ENCODE measurements at places on chromosomes 13 and 19.

GRCh38 chr19:13961826-13962698 lies 9.8 kb downstream of the DCAF15 start:
- no peak for DNase-seq

GRCh38 chr13:68440874-68441273 lies 1210.7 kb upstream of the PCDH9 start:
- no peak for DNase-seq

DNA sequence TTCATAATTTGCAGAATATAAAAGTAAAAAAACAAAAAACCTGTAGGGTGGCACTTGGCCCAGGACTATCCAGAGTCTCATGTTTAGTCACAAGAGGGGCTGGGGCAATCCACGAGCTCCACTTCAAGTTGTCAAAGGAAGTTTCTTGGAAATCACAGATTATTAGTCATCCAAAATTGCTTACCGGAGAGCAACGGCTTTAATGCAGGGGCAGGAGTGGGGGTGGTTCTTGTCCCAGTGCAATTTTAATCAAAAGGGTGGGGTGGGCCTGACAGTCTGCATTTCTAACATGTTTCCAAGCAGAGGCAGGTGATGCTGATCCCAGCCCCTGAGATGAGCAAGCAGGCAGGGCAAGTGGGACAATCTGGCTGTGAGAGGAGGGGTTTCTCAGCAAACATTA lies 233.9 kb downstream of the ABCC4 start:
- DNase-seq = no peak

- no peak for DNase-seq
Observed at GRCh38 chr19:7860714-7861618, 13.2 kb downstream of the PRR36 start.

- peak; percentile 61 for DNase-seq
Observed at GRCh38 chr19:11881151-11881800, 6.3 kb upstream of the ZNF69 start.

GRCh38 chr13:37769078-37769477 lies 100.5 kb downstream of the TRPC4 start:
- DNase-seq = peak; percentile 20

DNA sequence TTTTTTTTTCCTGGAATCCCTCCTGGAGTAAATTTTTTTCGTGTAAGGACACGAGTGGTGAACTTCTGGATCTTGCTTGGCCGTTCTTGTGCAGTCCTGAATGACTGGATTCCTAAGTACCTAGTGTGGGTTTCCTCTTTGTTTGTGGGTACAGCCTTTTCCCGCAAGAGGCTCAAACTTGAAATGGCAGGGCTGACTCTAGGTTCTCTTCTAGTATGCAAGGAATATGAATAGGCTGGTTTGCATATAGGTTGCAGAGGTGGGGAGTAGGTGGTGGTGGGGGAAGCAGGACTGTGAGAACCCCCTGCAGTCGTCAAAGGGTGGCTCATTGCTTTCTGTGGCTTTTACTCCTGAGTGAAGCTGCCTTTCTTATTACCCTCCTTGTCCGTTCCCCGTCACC lies 13.6 kb downstream of the UBAC2 start:
- no peak for DNase-seq

DNA sequence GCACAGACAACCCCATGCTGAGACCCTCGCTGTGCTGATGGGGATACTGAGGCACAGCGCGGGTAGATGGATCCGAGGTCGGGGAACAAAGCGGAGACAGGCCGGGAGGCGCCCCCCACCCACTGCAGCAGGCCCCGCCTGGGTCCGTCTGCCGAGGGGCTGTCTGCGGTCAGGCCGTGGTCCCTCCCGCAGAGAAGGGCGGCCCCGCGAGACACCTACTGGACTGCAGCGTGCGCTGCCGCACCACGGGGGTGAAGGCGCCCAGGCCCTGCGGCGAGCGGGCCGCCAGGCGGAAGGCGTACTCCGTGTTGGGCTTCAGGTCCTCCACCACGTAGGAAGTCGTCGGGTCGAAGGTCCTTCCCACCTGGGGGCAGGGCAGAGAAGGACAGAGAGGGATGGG lies 101.9 kb downstream of the PTPRS start:
- no peak for DNase-seq

DNA sequence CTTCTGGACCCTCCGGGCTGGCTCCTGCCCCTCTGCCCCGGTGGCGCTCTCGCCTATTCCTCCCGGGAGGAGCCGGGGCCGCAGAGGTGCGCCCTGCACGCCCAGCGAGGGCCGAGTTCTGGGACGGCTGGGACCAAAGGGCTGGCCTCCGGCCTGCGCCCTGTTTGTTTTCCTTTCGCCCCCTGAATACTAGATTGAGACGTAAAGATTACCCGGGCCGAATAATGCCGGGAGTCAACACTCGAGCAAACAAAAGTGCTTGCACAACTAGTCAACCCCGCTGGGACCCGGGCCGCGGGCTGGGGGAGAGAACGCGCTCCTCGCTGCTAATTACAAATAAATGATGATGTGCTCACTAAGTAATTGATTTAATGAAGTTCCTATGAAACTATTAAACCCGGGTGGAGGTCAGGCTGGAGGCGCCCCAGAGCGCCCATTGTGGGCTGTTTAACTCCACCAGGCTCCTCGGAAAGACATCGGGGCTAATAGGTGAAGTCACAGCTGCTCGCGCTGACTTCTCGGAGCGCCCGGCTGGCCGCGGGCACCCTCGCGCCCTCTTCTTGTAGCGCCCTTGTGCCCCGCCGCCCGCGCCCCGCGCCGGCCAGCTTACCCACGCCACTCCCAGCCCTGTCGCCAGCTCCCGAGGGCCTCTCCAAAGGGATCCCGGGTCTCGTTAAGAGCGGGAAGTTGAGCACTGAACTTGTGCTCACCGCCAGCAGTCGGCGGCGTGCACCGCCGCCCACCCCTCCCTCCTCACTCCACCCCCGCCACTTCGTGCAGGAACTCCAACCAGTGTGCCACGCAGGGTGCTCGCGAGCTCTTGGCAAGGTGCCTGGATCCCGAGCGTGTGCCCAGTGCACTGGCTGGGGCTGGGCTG lies 14.9 kb downstream of the ZIC5 start:
- DNase-seq = no peak

Measured in NCI-H1105 treated with DMSO at 0.1 percent for 48 hours (cell line).